Stimulated activated CD8-positive, alpha-beta memory T cell treated with anti-CD3 and anti-CD28 coated beads, Interleukin-4, amount 100 ng/mL, for 1 hour (primary cell): ENCODE measurements at places on chromosomes 7 and 10.

DNA sequence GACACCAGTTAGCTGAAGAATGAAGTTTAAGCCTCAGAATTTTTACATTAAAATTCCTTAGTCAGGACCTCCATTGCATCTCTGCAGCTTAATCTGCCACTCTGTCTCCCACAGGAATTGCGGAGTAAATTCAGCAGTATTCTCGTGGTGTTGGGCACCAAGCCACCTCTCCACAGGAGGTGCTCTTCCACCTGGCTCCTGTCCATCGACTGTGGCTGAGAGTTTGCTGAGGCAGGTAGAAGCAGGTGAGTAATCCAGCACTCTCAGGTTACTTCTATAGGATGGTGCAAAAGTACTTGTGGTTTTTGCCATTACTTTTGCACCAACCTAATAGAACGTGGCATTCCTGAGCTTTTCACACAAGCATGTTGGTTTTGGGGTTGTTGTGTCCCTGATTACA lies 134.1 kb downstream of the GFRA1 start:
- no peak for DNase-seq

DNA sequence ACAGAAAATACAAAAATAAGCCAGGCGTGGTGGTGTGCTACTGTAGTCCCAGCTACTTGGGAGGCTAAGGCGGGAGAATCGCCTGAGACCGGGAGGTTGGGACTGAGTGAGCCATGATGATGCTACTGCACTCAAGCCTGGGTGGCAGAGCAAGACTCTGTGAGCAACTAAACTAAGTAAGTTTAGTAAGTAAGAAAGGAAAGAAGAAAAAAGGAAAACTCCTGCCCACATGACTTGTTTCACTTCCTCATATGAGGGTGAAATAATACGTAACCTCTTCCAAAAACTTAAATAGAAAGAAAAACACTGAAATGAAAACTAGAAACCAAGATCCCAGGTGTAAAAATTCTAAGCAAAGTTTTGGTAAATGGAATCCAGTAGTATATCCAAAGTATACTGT lies 79.6 kb downstream of the LARP4B start:
- DNase-seq, result no peak

GRCh38 chr7:133344275-133344674 lies 91.4 kb downstream of the EXOC4 start:
- DNase-seq, result no peak

DNA sequence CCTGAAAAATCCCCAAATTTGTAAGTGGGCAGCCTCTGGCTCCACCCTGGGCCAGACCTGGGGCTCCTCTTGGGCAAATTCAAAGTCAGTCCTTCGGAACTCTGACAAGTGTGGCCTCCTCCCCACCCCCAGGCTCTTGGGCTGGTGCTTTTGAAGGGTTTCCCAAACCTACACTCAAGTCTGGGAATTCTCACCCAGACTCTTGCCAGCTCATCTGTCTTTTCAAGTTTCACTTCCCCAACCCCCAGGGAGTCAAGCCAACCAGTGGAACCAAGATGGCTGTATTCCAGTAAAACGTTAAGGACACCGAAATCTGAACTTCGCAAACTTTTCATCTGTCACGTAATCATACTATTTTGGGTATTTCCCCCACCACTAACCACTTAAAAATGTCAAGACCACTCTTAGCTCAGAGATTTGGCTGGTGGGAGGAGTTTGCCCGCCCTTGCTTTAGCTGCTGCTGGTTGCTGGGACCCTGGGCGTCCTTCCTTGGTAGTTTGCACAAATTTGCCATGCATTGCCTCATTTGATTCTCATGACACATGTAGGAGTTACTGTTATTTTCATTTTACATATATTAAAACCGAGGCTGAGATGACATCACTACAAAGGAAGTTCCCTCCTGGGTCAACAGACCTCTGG lies 1.7 kb upstream of the MYO1G start:
- no peak for DNase-seq

DNA sequence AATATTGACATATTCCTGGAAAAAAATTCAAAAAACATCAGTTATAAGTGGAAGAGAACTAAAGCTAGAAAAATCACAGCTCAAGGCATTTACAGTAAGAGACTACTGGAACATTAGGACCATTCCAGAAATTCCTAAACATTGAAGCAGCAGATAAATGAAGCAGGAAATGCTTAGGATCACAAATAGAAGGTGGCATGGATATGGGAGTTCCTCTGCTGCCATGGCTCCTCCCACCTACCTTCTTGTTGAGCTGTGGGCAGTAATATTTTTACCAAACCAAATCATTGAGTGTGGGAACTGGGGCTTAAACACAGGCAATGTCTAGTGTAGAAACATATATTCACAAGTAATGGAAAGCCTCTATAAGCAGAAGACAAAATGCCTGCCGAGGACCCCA lies 292.8 kb downstream of the ANKRD7 start:
- DNase-seq, result no peak
